Non-pigmented ciliary epithelial cell (primary cell): ENCODE measurements at places on chromosomes 3 and 15.
A peak's percentile ranks its signal among the peaks of the same experiment; 100 is the strongest.

DNA sequence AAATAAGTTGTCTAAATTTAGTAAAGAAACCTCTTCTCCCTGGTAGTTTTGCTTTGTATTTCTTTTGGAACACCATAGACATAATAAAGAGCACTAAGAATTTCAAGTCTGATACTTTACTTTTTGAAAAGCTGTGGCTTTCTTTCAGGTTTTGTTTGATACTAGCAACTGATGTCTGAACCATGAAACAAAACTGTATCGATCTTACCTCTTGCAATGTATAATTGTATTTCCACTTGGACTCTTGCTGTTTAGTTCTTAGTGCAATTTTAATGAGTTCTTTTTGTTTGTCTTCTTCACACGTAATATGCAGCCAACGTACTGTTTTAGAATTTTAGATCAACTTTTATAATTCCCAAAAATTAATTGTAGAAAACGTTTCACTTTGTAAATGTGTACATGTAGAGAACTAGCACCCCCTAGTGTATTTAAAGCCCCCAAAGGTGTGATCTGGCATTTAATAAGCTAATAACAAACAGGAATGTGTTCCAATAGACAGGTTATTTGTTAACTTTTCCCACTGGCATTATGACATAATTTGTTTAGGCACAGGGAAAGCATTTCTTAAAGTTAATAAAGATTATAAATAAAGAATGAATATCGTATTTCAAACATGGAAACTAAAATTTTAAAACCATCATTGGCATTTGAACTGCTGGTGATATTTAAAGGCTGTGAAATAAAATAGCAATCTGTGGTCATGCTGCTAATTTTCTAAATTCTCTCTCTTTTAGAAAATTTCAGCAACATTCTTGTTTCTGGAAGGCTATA lies 289.1 kb upstream of the DNAJC19 start:
- DNase-seq: no peak

DNA sequence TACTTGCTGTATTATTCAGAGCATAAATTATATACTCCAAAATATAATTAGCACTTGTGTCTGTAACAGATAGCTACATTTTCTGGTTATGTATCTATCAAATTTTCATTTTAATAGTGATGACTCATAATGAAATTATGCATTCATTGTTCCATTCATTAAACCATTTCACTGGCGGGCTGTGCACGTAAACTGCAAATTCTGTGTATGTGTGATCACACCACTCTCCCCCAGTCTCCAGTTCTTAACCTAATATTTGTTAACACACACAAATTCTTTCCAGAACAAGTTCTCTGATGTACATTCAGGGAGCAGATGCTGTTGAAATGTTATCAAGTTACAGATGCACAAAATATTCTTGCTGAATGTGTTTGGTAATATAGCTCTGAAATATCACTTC lies 3.8 kb upstream of the KCNMB2 start:
- no peak for DNase-seq

DNA sequence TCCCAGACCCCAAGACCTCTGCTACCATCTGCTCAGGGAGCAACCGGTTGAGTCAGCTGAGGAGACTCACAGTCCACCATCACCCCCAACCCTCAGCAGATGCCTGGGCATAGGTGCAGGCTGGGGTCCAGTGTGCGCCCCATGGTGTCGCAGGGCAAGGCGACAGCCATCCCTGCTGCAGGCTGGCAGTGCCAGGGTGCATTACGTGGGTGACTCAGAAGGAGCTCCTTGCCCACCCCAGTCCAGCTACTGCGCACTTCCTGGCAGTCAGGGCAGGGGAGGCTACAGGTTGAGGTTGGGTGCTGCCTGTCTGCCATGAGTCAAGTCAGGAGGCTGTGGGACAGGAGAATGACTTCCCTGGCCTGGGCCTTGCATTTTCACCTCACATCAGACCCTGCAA lies 33.5 kb downstream of the RASGRF1 start:
- DNase-seq: no peak

- peak; percentile 50 for DNase-seq
These were observed 245.6 kb upstream of the GOLIM4 start for GRCh38 chr3:168341192-168341815.

- DNase-seq: no peak
These were observed 387 bp upstream of the VPS33B start for GRCh38 chr15:91022832-91023129.

- no peak for DNase-seq
These were observed 124.8 kb upstream of the ABI3BP start for GRCh38 chr3:101117980-101118379.

GRCh38 chr3:38327335-38328009 lies 19.1 kb upstream of the XYLB start:
- DNase-seq: peak; percentile 44

GRCh38 chr15:74893627-74894026 lies 3.8 kb downstream of the MPI start:
- no peak for DNase-seq

GRCh38 chr3:37241880-37242279 lies 67.5 kb upstream of the LRRFIP2 start:
- no peak for DNase-seq

DNA sequence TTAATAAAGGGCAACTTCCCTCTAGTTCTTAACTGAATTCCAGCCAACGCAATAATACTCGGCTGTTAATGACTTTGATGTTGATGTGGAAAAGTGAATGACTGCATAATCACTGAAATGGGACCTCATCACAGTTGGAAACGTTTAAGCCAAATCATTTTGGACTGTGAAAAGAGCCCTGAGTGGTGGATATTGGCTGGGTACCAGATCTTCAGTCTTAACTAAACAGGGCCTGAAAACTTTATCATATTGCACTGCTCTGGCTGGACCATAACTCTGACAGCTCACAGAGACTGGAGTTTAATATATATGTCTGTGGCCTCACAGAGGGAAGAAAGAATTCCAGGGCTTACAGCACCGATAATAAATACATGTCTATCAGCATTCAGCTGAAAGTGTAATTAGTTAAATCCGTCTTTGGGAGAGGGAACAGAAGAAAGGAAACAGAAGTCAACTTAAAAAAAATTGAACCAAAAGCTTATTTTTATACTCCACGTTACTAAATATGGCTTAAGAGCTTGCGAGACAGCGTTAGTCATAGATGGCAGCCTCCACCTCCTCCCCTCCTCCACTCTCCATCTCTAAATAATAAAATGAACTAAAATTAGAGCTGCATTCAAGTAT lies 222.3 kb upstream of the CDIN1 start:
- no peak for DNase-seq

- no peak for DNase-seq
These were observed 415.5 kb upstream of the ARPP21 start for GRCh38 chr3:35223632-35224394.

- peak; percentile 68 for DNase-seq
These were observed 42.3 kb downstream of the FBXO22 start for GRCh38 chr15:75945953-75946352.

GRCh38 chr15:73212424-73212823 lies 156.3 kb downstream of the HCN4 start:
- no peak for DNase-seq

GRCh38 chr3:73536336-73536895 lies 88.3 kb downstream of the PDZRN3 start:
- DNase-seq: no peak
